ENCODE measurements at places on chromosomes 16 and 17.

GRCh38 chr16:57667526-57668262, 412 bp upstream of the ADGRG3 start:
- DNase-seq, result peak; percentile 31

DNA sequence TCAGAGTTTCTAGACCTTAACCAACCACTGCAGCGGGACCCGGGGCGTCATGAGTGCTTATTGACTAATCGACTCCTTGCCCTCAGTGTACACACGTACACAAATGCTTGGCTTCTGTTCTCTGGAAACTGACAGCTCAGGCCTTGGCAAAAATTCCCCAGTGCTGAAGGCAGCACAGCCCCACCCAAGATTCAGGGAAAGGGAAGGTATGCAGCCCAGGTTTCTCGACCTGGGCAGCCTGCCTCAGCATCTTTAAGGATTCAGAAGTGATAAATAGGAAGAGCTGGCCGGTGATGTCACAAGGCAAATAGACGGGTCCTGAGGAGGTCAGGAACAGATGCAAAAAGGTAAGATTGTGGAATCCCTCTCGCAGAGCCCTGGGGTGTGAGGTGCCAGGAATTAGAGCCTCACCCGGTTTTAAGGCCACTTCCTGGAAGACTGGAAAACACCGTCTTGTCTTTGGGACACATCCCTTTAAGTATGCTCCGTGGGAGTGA, 9.0 kb upstream of the CDH3 start:
- DNase-seq, result no peak

GRCh38 chr16:65697065-65697464, 575.2 kb upstream of the CDH11 start:
- DNase-seq, result no peak

DNA sequence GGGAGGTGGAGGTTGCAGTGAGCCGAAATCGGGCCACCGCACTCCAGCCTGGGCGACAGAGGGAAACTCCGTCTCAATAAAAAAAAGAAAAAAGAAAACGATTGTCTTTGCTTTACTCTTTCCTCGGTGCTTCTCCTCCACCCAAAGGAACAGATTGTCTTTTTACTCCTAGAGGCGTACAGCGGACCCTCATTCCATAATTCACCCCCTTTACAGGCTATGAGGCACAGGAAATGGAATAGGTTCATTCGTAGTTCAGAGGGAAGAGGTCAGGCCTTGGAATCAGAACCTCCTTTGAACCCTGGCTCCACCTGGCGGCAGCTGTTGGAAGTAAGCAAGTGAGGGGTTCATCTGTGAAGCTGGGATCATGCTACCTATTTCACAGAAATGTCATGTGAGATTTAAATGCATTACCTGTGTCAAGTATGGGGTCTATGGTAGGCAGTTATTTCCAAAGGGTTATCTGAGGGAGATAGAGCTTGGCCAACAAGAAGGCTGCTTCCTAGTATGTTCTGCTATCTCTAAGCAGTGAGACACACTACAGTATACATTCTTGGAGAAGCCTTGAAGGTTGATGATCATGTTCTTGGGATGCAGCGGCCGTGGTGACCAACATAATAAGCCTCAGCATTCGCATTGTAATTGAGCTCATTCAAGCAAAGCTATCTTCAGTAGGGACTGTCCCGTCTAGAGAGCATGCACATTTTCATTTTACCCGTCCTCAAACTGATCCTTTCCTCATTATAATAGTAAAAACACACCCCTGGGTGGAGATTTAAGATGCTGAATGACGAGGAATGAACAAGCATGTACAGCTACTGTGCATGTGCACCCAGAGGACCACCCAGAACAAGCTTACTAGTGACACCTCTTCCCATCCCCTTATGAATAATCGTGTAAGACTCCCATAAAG, 18.7 kb upstream of the ZNF689 start:
- DNase-seq, result peak; percentile 88

DNA sequence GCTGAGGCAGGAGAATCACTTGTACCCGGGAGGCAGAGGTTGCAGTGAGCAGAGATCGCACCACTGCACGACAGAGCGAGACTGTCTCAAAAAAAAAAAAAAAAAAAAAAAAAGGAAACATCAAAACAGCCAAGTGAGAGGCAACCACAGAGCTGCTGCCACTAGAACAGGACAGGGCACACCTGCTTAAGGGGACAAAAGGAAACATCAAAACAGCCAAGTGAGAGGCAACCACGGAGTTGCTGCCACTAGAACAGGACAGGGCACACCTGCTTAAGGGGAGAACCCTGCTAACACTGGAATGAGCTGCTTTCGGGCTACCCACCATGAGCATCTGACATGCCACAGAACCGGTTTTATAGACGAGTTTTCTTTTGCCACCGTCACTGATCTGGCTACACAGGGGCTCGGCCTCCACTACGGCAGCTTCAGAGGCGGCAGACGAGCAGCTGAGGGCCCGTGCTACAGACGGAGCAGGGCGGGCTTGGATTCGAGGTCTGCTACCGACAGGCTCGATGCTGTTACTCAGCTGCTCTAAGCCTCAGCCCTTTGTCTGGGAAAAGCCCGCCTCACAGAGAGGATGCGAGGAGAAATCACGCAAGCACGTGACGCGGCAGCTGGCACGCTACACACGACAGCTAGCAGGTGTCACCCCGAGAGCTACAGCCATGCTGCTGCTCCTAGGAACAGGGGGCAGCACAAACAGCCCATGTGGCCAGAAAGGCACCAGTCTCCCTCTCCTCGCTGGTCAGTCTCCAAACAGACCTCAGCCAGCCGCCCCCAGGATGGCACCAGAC, 2.0 kb downstream of the P4HB start:
- DNase-seq, result no peak

DNA sequence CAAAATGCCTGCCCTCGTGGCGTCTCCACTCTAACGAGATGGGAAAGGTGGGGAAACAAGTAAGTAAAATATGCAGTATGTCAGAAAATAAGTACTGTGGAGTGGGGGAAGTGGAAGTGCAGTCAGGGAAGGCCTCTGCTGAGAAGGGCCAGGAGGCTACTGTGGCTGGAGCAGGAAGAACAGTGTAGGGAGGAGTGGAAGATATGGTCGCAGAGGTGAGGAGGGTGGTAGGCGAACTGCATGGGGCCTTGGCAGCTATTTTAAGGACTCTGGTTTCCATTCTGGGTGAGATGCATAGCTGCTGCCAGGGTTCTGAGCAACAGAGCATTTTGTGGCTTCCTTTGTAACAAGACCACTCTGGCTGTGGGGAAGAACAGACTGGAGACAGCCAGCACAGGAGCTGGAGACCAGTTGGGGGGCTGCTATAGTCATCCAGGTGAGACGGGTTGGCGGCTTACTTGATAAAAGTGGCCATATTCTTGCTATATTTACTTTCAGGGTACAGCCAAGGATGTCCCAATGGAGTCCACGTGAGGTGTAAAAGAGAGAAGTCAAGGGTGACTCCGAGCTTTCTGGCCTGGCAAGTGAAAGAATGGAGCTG, 42.6 kb downstream of the CYTH1 start:
- no peak for DNase-seq

- DNase-seq, result no peak
Observed at GRCh38 chr16:68031951-68032350, 8.9 kb downstream of the DUS2 start.

DNA sequence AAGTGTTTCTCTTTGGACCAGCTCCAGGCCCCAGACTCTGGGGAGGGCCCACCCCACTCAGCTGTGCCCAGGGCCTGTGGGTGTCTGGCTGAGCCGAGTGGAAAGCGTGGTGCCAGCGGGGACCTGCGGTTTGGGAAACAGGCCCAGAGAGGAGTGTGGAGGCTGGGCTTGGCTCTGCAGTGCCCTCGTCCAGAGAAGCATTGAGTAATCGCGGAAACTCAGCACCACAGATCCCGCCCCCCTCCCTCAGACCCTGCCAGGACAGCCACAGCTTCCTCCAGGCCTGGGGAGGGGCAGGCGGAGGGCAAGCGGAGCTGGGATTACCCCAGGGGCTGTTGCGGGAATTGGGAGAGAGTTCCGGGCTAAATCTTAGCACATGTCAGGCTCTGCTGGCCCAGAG, 14.6 kb upstream of the PITPNA start:
- peak; percentile 17 for DNase-seq

DNA sequence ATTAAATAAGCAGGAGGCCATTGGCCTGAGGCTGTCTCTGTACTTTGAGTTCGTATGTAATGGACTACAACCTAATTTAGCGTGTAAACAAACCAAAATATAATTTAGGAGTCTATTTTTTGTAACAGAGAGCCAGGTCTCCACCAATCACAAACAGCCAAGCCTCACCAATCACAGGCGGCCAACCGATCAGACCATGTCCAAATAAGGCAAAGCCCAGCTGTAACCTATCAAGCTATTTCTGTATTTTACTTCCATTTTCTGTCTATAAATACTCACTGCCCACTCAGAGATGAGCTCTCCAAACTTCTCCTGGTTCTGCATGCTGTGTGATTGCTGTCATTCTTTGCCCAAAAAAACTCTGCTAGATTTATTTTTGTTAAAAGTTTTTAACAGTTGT, 322.7 kb downstream of the NPIPA8 start:
- DNase-seq, result no peak

DNA sequence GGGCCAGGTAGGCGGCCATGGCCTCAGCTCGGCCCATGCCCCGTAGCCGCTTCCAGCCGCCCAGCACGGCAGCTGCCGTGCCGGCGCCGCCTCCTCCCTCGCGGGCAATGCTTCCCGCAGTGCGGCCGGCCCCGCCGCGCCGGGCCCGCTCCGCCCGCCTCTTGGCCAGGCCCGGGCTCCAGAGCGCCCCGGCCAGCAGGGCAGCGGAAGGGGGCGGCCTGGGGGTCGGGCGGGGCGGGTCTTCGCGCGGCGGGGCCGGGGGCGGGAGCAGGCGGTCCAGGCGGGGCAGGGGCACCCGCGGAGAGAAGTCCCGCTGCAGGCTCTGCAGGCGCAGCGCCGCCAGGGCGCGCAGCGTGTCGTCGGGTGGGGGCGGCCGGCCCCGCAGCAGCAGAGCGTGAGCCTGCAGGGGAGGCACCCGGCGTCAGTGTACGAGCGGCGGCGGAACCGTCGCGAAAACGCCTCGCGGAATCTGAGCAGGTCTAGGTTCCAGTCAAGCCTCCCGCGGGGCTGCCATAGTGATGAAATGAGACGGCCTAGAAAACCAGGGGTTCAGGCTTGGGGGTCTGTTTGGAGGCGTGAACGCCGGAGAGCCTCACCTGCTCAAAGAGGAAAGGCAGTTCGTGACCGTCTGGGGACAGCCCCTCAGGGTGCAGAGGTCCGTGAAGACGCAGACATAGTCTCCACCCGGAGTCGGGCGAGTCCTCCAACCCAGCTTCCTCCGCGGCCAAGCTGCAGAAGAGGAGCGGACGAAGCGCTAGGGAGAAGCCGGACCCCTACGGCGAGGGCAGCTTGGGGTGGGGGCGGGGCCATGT, 6.6 kb downstream of the PLEKHH3 start:
- peak; percentile 58 for DNase-seq

GRCh38 chr16:53629151-53629550, 74.5 kb downstream of the RPGRIP1L start:
- DNase-seq, result no peak

- no peak for DNase-seq
Observed at GRCh38 chr17:48556229-48556575, 11.3 kb upstream of the HOXB2 start.

DNA sequence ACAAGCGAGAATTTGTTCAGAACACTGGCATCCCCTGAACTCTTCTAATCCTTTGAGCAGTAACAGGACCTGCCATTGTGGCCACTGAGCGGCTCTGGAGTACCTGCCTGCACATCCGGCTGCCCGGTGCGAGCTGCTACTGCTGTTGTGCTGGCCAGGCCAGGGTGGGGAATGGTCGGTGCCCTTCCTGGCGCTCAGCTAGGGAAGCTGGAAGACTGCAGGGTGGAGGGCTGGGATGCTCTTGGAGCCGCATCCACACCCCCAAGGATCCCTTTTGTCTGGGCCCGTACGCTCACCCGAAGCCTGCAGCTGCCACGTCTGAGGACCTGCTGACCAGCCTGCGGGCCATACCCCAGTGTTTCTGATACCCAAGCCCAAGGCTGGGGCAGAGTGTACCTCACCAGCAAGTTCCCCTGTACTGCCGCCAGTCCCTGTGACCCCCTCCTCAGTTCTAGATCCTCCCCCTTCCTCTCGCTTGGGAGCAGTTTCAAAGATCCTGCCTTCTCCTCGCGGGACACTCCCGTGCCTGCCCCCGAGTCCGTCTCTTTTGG, 49.7 kb downstream of the PGS1 start:
- DNase-seq, result no peak

GRCh38 chr16:17448640-17449638, 21.8 kb downstream of the XYLT1 start:
- DNase-seq, result peak; percentile 64

DNA sequence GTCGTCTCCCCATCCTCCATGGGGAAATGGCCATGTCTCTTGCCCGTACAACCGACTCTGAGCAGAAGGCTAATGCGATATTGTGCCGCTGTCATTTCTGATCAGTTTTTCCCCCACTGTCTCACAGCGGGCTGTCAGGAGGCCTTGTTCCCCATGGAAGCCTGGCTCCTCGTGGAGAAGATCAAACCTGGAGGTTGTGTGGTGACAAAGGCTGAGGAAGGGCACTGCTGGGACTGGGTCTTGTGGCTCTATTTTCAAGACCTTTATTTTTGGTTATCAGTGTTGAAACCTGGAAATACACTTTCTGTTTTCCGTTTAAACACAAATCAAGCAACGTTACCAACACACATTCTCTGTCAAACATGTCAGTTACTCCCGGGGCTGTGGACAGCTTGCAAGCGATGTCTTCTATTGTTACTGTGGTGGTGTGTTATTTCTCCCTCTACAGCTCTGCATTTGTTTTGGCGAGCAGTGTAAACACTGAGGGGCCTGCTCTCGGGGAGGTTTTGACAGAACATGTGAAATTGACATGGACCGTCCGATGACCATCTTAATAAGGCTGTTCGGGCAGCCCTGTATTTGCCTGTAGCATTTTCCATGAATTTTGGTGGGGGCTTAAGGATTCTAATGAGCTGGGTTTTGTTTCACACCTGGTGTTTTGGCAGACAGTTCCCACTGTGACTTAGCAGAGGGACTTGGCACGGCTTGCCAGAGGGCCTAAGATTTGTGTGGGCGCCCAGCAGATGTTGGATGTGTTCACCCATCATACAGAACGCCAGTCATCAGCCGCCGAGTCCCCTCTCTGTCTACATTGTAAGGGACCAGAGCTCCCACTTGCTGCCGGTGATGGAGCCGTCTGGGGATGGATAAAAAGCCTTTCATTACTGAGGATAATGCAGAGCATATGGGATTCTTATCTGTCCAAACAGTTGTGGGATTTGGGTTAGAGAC, 12.5 kb downstream of the RBFOX1 start:
- no peak for DNase-seq

- no peak for DNase-seq
Observed at GRCh38 chr17:12330456-12330855, 309.8 kb downstream of the MAP2K4 start.

GRCh38 chr17:39736319-39737165, 1.2 kb upstream of the GRB7 start:
- no peak for DNase-seq

DNA sequence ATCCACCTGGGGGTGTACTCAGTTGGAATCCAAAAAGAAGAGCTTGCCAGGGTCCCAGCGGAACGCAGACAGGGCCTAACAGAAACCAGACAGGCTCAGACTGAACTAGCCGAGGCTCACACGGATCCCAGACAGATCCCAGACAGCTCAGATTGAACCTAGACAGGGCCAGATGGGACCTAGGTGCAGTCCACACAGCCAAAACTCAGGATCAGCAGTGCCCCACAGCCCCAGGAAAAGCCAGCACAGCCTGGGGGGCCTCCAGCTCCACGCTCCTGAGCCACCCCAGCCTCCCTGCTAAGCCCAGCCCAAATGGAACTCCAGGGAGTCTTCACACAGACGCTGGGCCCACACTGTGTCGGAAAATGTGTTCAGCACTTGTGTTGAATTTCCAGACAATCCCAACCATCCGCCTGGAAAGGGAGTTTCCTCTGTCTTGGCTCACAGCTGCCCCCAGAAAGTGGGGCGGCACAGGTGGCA, 7.5 kb downstream of the STX1B start:
- DNase-seq, result no peak

GRCh38 chr16:860891-861290, 60.4 kb upstream of the GNG13 start:
- no peak for DNase-seq
